T-helper 2 cell (primary cell): ENCODE measurements at places on chromosomes 12 and 14.

DNA sequence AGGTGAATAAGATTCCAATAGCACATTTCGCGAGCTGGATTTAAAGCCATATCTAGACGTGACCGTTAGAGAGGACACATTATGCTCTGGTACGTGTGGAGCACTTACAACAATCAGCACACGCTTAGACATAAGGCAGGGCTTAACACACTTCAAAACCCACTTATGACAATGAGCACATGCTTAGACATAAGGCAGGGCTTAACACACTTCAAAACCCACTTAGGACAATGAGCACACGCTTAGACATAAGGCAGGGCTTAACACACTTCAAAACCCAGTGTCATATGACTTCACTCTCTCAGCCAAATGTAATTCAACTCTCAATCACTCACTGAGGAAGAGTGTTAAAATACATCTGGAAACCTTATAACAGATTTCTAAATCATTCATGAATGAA, 11.2 kb upstream of the PLD4 start:
- no peak for DNase-seq

DNA sequence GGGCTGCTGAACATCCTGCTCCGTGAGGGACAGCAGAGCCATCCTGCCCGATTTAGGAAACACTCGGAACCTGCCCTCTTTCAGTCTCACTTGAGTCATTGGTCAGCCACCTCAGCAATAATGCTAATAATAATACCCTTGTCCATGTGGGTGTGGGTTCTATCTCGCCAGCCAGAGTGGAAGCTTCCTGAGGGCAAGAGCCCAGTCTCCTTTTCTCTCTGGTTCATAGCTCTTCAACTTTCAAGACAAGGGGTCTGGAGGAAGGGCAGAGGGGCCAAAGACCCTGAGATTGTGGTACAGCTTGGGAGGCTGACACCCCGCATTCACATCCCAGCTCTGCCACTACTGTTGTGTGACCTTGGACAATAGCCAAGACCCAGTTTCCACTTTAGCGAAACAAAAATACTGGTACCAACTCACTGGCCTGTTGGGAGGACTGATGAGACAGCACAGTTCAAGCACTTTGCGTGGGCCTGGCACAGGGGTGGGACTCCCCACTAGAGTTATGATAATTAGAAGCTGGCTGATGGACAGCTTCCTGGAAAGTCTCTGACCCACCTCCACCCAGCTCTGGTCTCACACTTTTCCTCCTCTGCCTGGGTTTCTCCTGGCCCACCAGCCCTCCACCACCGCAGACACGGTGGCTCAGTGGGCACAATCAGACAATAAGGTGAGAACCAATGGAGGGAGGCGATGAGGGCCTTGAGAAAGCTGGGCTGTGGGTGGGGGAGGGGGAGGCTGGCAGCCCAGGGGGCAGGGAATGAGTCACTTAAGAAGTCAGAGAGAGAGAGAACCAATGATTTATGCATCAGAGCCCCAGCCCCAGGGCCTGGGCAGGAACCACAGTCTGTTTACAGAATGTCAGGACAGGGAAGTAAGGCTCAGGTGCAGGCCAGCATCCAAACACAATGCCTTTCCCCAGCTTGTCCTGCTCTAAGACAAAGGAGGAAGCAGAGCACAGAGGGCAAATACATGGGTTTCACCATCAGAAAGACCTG, 9.6 kb downstream of the FAIM2 start:
- DNase-seq, result peak; percentile 27

DNA sequence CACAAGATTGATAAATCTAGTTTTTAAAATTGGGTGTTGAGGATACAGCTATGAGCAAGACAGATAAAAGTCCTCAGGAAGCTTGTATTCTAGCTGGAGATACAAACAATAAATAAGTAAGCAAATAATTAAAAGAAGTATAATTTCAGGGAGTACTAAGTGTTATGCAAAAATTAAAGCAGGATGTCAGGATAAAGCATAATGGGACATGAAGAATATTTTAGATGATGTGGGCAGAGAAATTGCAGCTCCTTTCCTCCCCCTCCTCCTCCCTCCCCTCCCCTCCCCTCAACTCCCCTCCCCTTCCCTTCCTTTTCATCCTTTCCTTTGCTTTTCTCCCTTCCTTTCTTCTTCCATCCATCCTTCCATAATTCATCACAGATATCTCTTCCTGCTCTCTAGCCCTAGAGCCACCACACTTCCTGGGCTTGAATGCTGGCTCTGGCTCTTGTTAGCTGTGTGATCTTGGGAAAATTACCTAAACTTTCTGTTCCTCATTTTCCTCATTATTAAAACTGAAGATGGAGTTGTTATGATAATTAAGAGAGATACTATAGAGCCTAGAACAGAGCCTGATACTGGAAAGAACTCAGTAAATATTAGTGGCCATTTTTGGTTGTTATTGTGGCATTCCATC, 323.9 kb downstream of the AACS start:
- no peak for DNase-seq

GRCh38 chr12:51183349-51183748, 10.4 kb upstream of the TFCP2 start:
- DNase-seq, result no peak

DNA sequence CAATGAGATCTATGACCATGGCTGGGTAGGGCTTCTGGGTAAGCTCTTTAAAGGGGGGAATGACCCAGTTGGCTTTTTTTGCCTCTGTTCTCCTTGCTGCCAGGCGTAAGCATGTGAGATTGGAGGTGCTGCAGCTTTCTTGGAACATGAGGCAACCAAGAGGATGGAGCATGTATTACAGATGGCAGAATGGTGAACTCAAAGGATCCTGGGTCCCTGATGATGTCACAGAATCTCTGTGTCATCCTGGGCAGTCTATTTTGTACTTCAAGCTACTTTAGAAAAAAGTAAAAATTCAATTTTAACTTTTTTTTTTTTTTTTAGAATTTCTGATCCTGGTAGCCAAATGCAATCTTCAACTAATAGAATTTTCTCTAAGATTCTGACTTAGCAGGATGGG, 8.0 kb downstream of the KRT82 start:
- DNase-seq, result no peak

DNA sequence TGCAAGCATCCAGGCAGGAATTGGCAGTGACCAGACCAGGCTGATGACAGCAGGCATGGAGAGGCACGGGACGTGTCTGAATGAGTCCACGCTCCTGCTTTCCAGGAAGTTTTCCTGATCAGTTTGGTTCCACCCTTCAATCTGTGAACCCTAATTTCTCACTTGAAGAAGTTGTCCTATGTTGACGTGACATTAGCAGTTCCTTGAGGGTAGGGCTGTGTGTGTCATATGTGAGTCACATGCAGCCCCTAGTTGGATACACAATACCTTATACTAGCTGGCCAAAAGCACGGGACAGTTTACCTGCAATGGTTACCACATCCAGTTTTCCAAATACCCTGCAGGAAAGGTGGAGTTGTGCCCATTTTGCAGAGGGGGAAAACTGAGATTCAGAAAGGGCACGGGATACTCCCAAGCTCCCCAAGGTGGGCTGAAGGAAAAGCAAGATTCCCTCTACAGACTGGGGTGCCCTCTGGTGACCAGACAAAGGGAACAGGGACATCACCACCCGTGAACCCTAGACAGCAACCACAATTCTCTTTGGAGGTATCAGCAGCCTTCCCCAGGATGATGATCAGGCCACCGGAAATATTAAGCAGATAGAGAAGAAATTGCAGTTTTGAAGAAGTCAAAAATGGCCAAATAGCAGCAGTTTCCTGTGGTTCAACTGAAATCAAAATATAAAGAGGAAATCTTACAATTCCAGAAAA, 194.5 kb downstream of the PHETA1 start:
- DNase-seq, result no peak

DNA sequence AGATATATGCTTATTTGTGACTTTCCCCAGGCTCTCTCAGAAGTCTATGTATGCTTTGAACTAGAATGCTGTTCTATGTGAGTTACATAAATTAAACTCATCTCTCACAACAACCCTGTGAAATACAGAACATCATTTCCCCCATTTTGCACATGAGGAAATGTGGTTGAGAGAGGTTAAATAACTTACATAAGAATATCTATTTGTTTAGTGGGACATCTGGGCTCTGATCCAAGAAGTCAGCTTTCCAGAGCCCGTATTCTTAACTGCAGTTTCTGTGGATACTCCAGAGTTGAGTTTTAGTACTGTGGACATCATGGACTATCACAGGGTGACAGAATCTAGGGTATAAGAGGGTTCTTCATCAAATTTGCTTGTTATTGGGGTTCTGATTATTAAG, 242.5 kb upstream of the ARHGAP5 start:
- no peak for DNase-seq

GRCh38 chr14:51498411-51499227, 153.1 kb upstream of the FRMD6 start:
- no peak for DNase-seq

- no peak for DNase-seq
These were observed 12.1 kb upstream of the OR6J1 start for GRCh38 chr14:22656226-22656625.

DNA sequence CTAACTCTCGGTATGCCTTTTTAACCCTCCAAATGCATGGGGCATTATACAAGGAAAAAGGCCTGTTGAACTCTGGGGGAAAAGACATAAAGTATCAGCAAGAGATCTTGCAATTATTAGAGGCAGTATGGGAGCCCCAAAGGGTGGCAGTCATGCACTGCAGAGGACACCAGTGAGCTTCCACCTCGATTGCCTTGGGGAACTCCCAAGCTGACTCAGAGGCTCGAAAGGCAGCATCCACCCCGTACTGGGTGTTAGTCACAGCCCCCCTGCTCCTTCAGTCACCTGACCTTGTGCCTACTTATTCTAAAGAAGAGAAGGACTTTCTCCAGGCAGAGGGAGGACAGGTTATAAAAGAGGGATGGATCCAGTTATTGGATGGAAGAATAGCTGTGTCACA, 781.4 kb upstream of the TMEM132C start:
- no peak for DNase-seq

DNA sequence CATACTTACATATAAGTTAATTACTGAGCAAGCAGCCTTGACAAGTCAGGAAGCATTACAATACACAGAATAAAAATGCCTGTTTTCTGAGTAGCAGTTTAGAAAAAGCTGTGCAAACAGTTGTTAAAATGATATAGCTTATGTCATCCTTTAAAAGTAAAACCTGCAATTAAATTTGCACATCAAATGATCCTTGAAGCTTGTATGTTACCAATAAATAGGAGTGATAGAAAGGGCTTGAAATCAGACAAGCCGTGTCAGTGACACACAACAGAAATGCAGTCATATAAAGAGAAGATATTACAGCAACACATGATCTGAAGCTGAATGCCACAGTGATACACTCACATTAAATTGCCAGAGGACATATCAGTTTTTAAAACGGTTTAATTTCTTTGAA, 70.0 kb downstream of the EPS8 start:
- no peak for DNase-seq

DNA sequence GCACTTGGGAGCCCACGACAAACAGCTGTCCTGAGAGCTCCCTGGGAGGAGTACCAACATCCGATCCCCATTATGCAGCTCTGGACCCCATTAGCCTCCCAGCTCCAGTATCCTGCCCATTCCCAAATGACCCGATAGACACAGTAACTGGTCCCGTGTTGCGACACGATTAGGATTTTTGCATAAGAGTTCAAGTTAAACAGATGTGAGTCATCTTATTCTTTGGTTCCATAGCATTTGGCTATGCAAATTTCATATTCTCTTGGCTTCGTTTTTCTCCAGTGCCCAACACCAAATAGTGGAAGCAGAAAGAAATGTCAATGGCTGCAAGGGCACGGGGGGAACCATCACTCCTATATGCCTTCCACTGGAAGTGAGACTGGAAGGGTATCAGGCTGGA, 43.0 kb upstream of the LRRC10 start:
- no peak for DNase-seq

GRCh38 chr12:95504140-95504539, 30.2 kb downstream of the METAP2 start:
- DNase-seq, result no peak

DNA sequence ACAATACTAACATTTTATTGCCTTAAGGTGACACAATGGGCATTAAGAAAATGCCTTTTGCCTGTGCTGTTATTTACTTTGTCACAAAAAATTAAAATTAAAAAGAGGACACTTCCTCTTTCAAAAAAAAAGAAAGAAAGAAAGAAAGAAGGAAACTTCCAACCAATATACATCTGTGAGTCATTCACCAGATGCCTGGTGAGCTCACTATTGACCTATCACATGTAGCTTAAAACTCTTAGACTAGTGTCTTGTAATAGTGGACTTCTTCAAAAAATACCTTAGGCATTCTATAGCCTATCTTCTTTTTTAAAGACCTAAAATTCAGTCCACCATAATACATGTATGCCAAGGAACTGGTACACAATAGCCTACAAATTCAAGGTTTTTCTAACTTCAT, 4.9 kb upstream of the SOX5 start:
- no peak for DNase-seq

DNA sequence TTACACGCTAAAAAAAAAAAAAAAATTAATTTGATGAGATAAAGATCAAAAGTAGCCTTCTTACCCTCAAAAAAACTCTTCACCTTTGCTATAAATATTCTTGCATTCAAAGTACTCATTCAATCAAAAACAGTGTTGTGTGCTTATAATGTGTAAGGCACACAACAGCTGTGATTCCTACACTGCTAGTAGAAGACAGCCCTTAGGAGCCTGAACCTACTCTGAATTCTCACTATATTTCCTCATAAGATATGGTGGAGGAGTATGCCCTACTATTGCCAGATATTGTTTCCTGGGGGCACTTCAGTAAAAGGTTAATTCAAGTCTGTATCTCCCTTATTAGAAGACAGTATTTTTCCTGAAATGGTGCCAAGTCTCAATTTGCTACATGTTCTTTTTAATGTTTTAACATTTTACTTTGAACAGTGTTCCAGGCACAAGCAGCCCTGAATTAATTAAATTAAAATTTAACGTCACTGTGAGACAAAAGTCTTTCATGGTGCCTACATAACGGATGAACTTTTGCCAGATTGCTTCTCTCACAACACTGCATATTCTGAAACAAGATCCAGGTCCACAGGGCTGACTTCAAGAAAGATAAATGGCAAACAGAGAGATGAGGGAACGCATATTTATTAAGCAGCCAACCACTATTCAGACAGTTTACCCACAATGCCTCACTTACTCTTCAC, 19.3 kb downstream of the PPP2R5E start:
- no peak for DNase-seq

DNA sequence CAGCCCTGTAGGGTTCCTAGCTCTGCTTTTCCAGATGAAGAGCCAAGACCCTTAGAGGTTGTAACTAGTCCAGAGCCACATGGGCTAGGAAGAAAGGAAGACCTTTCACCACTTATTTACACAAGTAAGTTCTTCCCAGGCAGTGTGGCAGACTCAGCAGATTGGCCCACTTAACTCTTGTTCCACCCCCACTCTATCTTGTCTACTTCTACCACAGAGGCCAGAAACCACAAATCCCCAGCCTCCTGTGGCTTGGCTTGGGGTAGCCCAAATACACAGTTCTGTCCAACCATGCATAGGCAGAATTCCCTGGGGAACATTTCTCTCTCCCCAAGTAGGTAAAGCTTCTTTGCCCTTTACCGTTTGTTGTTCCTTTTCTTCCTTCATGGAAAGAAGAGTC, 383.5 kb downstream of the RGS6 start:
- no peak for DNase-seq

DNA sequence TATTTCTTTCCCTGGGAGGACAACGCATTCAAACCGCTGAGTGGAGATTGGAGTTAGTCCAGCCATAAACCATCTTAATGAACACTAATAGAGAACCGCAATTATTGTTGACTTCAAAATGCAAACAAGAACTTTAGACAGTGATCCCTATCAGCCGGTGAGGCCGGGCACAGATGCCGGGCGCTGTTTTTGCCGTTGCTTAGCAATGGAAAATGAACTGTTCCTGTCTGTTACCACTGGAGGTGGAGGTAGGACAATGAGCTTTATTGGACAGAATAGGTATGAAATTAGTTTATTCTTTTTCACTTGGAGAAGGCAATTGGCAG, 216.8 kb downstream of the TTC8 start:
- DNase-seq, result no peak
